B cell (primary cell): ENCODE measurements at places on chromosomes 7 and 10.

DNA sequence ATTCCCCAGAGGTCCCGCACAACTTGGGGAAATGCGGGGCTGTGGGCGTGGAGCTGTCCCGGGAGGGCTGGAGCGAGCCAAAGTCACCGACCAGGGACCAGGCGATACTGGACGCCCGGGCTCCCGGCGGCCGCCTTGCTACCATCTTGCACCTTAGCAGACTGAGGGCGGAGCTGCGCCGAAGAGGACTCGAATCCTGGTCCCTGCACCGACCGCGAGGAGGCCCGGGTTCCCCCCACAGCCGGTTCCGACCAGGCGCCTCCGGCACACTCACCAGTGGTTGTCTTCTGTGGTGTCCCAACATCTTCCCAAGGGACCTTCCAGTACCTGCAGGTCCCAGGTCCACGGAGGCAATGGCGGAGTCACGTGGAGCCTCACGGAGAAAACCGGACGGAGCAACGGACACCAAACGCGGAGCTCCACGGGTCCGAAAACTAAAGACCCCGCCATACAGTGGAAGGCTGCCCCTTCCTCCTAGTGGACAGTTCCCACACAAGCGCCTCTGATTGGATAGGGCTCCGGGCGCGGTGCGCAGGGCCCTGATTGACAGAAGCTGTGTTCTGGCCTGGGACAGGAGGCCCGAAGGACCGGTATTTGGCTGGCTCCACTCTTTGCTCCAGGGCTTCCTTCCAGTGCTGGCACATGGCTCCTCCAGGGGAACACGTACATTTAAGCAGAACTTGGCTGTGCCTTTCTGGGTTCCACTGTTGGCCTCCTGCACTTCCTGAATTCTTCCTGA lies 124.6 kb upstream of the ZNF479 start:
- no peaks in the 10 kb centered on the region for H3K4me1 ChIP-seq
- H3K27me3 ChIP-seq: no peaks in the 10 kb centered on the region
- no peaks in the 10 kb centered on the region for H3K36me3 ChIP-seq
- H3K4me3 ChIP-seq: no peak overlapping the region

DNA sequence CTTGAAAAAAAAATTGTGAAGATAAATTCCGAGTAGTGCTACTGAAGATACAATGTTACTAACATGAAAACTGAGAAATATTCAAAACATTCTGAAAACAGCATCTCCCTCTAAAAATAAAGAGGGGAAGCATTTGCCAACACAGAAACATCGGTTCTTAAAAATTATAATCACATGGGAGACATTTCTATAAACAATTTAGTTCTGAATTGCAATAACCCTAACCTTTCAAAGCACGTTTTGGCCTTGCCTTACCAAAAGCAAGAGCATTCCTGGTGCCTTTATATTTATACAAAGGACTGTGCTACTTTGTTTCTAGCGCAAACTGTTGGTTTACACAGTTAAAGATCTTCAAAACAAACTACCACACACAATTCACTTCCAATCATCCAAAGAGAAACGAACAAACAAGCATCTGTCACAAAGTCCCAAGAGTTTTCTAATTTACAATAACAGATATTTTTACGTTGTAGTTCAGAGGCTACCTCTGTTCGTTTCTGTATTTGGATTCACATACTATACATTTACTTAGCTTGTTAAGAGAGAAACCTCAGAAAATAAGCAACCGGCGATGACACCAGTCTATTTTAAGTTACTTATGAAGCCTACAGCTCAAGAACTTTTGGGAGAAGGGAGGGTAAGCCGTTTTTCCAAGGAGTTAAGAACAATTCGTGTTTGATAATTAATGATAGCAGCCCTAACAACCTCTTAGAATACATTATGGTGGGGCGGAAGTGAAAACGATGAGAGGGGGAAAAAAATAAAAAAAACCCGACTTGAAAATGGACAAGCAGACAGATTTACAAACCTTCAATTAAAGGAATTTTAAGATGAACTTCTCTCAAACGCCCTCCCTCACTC lies 1.3 kb downstream of the ABI1 start:
- no peaks in the 10 kb centered on the region for H3K36me3 ChIP-seq
- peak overlapping the region; percentile 99 for H3K4me3 ChIP-seq
- no peaks in the 10 kb centered on the region for H3K27me3 ChIP-seq
- peak; percentile 59 for DNase-seq

DNA sequence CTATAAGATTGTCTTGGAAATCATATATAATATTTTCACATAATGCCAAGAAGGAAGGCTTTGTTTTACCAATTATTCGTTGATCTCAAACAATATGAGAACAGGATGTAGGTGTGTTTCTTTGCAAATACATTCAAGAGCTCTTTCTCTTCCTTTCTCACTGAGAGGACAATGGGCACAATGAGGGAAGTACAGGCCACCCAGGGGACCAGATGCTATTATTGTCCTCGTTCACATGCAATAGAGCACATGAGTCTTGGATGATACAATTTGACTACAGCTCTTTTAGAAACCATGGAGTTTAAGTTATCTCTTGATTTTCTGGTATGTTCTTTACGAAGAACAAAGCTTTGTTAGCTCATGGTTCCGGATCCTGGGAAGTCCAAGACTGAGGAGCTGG lies 323.7 kb upstream of the KLF6 start:
- no peak overlapping the region for H3K4me3 ChIP-seq
- DNase-seq: no peak
- no peaks in the 10 kb centered on the region for H3K27me3 ChIP-seq
- H3K4me1 ChIP-seq: peaks cover 5% of the 10 kb centered on the region
- H3K36me3 ChIP-seq: no peaks in the 10 kb centered on the region

GRCh38 chr10:86347856-86348255 lies 18.7 kb downstream of the GRID1 start:
- no peak overlapping the region for H3K27ac ChIP-seq
- H3K4me3 ChIP-seq: no peak overlapping the region
- H3K4me1 ChIP-seq: no peaks in the 10 kb centered on the region
- H3K36me3 ChIP-seq: no peaks in the 10 kb centered on the region
- no peaks in the 10 kb centered on the region for H3K27me3 ChIP-seq

- H3K4me1 ChIP-seq: no peaks in the 10 kb centered on the region
- H3K4me3 ChIP-seq: no peak overlapping the region
- no peak overlapping the region for H3K27ac ChIP-seq
- no peaks in the 10 kb centered on the region for H3K36me3 ChIP-seq
These were observed 119.9 kb upstream of the TMEM106B start for GRCh38 chr7:12091231-12091630.

DNA sequence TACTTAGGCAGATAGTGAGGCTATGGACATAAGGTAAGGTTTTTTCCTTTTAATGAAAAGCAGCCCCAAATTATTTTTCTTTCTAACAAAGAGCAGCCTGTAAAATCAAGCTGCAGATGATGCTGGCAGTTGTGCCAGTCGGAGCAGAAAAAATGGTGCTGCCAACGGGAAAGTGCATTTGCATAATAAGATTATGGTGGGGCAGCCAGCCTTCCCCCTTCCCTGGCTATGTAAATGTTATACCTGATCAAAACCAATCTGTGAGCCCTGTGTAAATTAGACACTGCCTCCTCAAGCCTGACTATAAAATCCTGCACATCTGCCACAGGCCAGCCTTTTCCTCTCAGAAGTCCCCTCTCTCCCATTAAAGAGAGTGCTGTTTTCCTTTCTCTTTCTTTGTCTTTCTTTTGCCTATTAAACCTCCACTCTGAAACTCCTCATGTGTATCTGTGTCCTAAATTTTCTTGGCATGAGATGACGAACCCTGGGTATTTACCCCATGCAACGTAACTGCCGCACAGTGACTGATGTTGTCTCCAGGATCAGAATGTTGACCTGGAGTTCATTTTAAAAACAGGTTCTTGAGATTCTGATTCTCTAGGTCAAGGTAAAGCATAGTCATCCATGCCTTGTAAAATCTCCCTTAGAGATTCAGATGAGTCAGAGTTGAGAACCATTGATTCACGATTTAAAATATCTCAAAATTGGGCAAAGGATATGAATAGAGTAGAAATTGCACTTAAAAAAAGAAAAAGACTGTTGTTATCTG lies 167.3 kb upstream of the C1GALT1 start:
- no peak overlapping the region for H3K4me3 ChIP-seq
- no peaks in the 10 kb centered on the region for H3K36me3 ChIP-seq
- no peak for DNase-seq
- peaks cover 3% of the 10 kb centered on the region for H3K27me3 ChIP-seq
